GM12865 (cell line): ENCODE measurements at places on chromosomes 2 and 18.

GRCh38 chr18:50268022-50268747 lies 1.9 kb upstream of the CFAP53 start:
- peak; percentile 95 for DNase-seq

GRCh38 chr2:239305771-239306170 lies 95.0 kb downstream of the HDAC4 start:
- DNase-seq, result no peak

DNA sequence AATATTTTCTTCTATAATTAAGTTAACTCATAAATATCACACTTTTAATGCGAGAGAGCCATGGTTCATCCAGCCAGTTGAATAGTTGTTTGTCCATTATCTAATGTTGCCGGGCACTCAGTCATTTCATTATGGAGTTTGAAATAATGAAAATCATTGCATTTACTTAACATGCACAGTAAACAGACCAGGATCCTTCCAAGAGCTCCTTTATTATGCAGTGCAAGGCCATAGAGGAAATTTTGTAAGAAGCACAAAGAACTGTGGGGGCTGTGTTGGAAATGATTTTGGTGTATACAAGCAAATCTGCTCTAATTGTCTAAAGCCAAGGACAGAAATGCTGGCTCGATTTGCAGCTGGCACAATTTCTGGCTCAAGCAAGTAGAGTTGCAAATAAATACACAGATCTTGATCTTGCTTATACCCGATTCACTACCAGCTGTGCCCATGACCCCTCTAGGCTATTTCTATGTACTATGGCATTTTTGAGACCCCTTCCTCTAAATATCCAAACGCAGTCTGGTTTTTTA lies 400.3 kb upstream of the HNRNPA3 start:
- DNase-seq, result no peak

DNA sequence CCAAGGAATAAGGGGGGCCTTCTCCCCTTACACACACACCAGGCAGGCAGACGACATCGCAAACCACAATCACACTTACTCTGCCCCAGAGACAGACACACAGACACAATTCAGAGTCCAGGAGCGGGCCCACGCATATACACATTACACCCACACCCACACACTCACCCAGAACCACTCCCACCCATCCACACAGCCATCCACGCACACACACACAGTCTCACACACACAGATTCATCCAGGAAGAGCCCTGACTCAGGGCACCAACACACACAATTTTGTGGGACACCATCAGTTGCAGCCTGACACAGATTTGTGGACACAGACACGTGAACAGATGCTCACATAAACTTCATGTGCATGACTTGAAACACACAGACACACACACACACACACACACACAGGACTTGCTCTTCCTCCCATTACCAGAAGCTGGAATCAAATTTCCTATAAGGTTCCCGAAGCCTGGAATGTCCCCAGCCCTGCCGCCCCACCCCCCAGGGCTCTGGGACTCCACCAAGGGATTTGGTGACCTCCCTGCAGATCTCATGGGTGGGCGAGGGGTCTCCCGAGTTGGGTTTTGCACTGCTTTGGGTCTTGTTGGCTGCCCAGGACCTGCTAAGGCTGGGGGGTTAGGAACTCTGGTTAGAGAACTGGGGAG lies 23.5 kb downstream of the TNS1 start:
- DNase-seq, result no peak

DNA sequence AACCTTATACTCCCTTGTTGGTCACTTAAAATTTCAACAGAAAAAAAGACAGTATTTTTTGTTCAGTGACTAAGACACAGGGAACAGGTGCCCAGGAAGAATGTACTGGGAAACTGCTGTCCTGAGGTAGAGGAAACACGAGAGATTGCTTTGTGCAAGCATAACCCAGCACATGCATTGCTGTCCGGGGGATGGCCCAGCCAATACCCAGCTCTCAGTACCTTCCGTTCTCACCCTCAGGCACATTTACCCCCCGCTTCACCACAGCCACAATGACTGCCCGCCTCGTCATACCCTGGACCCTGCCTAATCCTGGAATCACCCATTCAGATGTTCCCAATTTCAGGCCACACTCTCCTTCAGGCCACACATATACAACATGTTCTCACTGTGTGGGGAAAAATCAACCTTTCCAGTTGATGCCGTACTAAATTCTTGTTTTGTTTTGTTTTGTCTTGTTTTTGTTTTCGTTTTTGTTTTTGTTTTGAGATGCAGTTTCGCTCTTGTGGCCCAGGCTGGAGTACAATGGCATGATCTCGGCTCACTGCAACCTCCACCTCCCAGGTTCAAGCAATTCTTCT lies 140.7 kb downstream of the ESCO1 start:
- DNase-seq, result no peak

GRCh38 chr2:99877963-99878362 lies 264.4 kb downstream of the AFF3 start:
- no peak for DNase-seq

- DNase-seq, result peak; percentile 26
Measured at GRCh38 chr2:216687646-216688045, 7.7 kb downstream of the IGFBP5 start.

GRCh38 chr2:132477962-132478361 lies 61.4 kb downstream of the GPR39 start:
- DNase-seq, result no peak

DNA sequence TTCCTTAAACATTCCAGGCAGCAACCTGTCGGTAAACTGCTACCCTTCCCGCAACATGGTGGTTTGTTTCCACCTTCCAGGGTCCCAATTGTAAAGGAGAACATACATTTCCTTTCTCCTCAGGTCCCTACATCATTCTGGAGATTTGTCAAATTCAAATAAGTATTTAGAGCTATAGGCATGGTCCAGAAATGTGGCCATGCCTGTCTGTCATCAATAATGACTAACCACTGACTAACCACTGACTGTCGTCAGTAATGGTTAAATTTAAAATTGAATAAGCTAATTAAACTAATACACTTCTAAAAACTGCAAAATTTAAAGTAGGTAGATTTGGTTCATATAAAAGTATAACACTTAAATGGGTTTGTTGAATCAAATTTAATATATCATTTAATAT lies 984.0 kb upstream of the SLC39A10 start:
- DNase-seq, result no peak

DNA sequence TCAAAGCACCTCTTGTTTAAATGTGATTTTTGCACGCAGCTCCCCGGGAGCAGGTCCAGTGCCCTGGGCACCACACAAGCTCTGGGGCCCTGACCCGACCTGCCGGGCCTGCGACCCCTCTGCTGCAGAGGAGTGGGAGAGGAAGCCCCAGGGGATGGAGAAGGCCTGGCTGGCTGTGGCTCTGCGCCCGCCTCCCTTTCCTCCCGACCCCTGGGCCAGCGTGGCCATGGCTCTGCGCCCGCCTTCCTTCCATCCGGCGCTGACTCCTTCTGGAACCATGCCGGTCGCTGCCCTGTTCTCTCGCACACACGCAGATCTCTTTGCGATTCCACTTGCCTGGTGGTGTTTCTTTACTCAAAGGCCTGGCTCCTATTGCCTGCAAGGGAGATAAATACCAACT lies 166.5 kb upstream of the SALL3 start:
- DNase-seq, result no peak

DNA sequence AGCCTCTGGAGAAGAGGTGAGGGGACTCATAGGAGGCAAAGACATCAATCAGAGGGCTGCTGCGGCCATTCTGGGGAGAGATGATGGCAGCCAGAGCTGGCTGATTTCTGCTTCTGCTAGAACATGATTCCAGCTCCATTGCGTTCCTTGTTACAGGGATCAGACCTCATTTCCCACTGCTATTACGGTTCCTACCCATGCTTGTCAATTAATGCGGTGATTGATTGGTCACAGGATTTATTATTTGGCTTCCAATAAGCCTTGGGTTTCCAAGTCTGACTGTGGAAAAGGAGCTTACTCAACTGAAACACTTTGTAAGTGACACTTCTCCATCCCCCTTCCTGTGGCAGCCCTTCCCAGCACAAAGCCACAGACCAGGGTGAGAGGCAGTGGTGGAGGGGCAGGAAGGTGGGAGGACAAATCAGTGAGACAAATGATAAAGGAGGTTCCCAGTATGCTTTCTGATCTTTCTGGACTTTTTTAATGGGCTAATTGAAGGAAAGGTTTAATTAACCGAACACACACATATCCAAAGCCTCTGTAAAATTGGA lies 26.8 kb upstream of the CTLA4 start:
- DNase-seq, result no peak

GRCh38 chr2:164252568-164253287 lies 368.6 kb downstream of the GRB14 start:
- peak; percentile 71 for DNase-seq

DNA sequence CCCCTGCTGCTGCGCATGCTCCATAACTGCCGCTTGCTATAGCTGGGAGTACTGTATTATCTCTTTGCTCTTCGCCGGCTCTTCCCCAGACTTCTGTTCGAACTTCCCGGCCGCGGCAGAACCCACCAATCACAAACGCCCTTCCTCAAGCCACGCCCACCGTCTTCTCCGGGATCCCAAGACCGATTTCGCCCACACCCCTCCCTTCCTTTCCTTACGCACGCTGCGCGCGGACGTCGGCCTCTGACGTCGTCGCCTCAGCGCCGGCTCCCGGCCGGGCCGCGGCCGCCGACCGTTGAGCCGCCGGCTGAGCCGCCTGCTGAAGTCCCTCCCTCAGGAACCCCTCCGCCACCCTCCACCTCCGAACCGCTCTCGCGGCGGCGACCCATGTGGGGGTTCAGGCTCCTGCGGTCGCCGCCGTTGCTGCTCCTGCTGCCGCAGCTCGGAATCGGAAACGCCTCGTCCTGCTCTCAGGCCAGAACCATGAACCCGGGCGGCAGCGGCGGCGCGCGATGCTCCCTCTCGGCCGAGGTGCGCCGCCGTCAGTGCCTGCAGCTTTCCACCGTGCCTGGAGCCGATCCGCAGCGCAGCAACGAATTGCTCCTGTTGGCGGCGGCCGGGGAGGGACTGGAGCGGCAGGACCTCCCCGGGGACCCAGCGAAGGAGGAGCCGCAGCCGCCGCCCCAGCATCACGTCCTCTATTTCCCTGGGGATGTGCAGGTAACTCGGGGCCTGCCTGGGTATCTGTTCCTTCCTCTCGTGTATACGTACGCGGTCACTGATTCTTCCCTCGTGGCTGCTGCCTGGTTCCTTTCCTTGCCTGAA lies at the start of gene C2orf69:
Gene C2orf69 (plus strand): TSS at position 242 of the 825 bp plus-strand sequence. CDS start 146 bp downstream, at position 388.
- DNase-seq, result peak; percentile 99

GRCh38 chr2:167005096-167005495 lies 116.8 kb downstream of the XIRP2 start:
- no peak for DNase-seq

- peak; percentile 18 for DNase-seq
Measured at GRCh38 chr2:11541693-11542274, 7.9 kb downstream of the GREB1 start.

DNA sequence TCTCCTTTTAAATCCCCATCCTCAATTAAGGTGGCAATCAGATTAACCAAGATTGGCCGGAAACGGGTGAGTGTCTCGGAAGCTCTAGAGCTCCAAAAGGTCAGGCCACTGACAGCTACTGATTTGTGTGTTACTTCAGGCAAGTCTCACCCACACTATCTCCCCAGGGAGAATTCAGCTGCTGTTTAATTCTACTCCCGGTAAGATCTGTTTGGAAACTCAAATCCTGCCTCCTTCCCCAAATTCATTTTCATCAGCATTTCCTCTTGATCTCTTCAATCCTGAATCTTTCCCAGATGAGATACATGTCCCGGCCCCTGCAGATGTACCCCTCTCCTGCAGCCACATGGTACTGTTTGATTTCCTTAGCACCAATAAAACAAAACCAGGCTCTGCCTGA lies 34.9 kb downstream of the EFR3B start:
- peak; percentile 18 for DNase-seq

- DNase-seq, result no peak
Measured at GRCh38 chr2:82339805-82340204, 2035.3 kb upstream of the LRRTM1 start.

DNA sequence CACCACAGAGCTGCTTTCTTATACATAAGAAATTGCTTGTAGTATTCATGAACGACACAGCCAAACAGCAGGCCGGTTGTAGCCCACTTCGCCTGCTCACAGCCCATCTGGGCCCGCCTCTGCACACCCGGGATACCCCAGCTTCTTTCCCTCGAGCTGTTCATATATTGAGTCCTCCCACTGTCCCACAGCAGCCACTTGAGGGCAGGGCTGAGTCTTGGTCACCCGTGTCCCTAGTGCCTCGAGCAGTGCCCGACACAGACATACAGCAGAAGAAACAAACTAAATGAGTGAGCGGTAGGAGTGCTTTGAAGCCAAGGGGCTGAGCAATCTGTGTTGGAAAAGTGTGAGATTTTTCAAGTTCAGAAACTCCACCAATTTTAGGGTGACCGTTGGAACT lies 251.4 kb downstream of the KLHL29 start:
- no peak for DNase-seq

- DNase-seq, result no peak
Measured at GRCh38 chr2:128687565-128687964, 368.9 kb upstream of the HS6ST1 start.

GRCh38 chr2:30410217-30410616 lies 36.8 kb upstream of the LCLAT1 start:
- no peak for DNase-seq

DNA sequence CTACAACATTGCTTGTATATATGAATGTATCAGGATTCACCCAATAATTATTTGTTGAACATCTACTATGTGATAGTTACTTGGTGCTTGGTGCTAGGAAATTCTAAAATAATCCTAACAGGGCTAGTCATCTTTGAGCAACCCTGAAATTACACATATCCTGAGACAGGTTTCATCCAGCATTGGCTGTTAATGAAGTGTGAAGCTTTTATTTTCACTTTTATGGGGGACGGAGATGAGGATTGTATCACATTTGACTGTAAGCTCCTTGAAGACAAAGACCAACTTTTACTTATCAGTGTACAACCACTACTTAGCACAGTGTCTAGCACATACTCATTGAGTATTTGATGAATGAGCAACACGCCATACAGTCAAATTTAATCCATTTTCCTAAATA lies 6.8 kb upstream of the GALM start:
- DNase-seq, result peak; percentile 52

GRCh38 chr2:209389171-209389618 lies 34.7 kb upstream of the MAP2 start:
- no peak for DNase-seq

- DNase-seq, result no peak
Measured at GRCh38 chr2:53051157-53051556, 716.4 kb upstream of the CHAC2 start.

GRCh38 chr2:38737925-38738324 lies 13.2 kb downstream of the SRSF7 start:
- no peak for DNase-seq

DNA sequence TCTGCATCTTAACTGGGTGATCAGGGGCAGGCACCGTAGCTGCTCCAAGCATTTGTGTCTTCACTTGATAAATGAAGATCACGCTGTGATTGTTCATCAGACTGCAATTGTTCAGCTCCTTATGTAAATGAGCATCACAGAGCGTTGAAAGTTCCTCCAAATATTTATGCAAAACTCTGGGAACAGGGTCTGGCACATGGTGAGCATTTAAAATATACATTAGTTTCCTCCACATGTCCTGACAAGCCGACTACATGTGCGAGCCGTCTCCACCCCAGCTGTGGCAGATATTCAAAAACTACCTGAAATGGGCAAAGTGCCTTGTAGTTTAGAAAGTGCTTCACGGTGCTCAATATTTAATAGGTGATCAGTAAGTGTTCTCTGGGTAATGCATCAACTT lies 175.1 kb upstream of the ID2 start:
- no peak for DNase-seq

GRCh38 chr18:77992057-77992456 lies 742.4 kb downstream of the GALR1 start:
- no peak for DNase-seq

- DNase-seq, result no peak
Measured at GRCh38 chr2:236988216-236988615, 97.5 kb upstream of the COPS8 start.
